CD8-positive, alpha-beta T cell (primary cell): ENCODE measurements at places on chromosomes 16 and 17.

GRCh38 chr17:7852262-7852670 lies 2.6 kb upstream of the TMEM88 start:
- peak; percentile 36 for DNase-seq

DNA sequence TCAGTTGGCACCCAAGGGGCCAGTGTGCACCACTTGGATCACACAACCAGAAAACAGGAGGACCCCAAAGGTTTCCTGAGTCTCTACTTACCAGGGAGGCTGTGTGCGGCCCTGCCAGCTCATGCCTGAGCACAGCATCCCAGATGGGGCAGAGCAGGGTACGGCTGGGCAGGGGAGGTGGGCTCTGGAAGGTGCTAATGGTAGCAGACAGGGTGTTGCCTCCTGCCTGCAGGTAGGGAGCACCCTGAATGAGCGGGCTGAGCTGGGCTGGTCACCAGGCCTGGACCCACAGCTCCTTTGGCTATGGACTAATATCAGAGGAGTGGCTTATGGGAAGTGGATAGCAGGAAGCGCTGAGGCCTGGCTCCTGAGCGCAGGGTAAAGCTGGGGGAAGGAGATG lies 14.6 kb downstream of the RECQL5 start:
- no peak for DNase-seq

DNA sequence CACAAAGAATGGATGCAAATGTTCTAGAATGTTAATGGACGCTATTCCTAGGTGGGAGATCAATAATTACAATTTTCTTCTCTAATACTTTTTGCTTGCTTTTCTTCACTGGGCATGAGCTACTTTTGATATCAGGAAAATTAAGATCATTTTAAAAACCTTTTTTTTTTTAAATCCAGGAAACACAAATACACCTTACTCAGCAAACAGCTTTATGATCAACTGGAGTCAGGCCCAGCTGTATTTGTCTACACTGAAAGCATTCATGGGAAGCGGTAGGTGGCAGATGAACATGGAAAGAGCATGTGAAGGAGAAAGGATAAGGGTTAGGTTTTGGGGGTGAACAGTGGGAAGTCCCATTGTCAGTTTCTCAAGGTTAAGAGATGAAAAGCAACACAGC lies 97.8 kb downstream of the WDR59 start:
- DNase-seq, result no peak

GRCh38 chr17:67421869-67422273 lies 44.8 kb downstream of the PITPNC1 start:
- DNase-seq, result no peak

- peak; percentile 17 for DNase-seq
These were observed 15.7 kb upstream of the CCL1 start for GRCh38 chr17:34378664-34379101.

DNA sequence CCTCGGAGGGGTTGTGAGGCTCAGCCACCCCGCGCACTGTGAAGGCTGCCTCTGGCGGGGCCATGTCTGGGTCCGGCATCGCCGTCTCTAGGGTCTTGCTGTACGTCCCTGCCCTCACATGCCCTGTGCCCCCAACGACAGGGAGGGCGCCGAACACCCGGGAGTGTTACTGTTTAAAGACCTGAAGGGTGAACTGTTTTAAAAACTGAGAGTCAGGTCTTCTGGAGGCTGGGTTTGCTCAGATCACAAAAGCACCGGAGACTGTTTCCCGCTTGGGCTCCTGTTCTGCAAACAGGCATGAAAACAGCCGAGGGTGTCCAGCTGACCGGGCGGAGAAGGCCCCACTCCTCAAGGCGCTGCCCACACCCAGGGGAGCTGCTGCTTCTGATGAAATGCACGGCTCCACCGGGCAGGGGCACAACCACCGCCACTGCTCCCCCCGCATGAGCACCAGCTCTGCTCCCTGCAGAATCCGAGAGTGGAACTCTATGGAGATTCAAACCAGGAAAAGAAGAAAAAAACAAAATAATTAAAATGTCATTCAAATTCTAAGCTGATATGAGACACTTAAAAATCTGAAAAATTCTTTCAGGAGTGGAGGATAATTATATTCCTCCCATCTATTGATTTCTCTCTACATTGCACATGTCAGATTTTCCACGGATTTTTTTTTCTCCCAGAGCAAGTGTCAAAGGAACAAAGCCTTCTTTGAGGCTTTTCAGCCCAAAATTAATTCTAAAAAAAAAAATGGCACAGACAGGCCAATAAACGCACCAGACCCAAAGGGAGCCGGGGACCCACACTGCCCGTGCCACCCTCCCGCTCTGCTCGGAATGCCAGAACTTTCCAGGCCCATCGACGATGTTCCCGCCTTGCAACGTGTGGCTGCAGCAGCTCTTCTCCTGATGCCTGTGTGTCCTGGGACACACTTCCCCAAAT lies 74.3 kb downstream of the LMF1 start:
- no peak for DNase-seq

DNA sequence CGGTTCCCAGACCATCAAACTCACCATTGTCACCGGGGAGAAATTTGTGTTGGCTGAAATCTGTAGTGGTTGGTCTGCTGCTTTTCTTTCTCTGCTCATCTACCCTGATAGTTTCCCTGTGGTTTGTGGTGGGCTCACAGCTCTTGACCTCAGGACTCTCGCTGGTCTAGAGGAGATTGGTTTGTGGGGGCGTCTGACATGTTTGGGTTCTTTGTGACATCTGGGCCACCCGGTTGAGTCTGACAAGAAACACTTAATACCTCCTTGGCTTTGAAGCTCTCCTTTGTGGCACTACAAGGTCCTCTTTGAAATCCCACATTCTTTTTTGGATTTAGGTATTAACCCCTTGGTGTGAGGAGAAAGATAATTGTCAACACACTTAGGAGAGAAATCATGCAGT lies 662.0 kb downstream of the WWOX start:
- peak; percentile 41 for DNase-seq

DNA sequence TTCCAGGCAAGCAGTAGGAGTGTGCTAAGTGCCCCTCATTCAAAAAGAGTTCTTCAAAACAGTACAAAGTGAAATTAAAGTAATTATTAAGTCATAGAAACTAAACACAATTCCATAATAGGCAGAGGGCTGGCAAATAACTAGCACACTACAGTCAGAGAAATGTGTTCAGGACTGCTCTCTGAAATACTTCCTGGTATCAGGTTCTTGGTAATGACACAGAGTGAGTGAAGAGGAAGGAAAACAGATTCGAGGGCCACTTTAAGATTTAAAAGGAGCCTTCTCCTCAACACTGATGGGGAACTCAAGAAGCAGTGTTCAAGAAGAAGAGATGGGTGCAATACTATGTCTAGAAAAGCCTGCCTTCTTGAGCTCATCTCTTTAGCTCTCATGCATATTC lies 139.2 kb downstream of the TOX3 start:
- no peak for DNase-seq

DNA sequence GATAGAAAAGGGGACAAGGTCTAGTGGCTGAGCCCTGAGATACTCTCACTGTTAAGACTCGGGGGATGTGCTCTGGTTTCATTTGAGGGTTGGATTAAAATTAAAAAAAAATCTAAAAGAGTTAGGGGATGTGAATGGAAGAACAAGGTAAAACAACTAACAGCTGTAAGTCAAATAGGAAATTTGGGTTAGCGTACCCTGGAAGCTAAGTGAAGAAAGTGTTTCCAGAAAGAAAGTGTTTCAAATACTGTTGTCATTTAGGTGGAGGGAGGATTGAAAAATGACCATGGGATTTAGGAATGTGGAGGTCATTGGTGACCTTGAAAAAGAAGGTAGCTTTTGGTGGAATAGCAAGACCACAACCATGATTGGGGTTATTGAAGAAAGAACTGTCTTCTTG lies 37.7 kb downstream of the PPM1D start:
- DNase-seq, result no peak

DNA sequence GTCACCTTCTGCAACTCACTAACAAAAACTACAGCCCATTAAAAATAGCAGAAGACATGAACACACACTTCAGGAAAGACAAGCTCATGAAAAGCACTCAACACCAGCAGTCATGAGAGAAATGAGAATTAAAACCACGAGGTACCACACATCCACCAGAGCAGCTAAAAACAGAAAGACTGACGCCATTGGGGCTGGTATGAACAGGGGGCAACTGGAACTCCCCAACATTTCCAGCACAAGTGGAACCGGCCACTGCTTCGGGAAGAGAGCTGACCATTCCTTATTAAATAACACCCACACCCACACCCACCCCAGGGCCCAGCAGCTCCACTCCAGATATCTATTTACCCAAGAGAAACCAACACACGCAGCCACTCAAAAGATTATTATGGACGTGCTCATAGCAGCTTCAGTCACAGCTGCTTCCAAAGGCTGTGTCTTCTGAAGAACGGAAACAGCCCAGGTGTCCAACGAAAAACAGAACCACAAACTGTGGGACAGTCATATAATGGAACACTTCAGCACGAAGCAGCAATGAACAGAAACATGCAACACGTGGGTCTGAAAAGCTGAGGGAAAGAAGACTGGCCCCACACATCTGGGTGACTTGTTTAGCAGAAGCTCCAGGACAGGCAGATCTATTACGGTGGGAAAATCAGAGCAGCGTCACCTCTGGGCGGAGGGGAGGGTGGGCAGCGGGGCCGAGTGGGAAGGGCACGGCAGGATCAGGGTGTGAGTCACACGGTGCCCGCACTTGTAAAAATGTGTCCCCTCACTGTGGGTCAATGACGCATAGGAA lies 41.1 kb downstream of the KLHDC4 start:
- peak; percentile 38 for DNase-seq

DNA sequence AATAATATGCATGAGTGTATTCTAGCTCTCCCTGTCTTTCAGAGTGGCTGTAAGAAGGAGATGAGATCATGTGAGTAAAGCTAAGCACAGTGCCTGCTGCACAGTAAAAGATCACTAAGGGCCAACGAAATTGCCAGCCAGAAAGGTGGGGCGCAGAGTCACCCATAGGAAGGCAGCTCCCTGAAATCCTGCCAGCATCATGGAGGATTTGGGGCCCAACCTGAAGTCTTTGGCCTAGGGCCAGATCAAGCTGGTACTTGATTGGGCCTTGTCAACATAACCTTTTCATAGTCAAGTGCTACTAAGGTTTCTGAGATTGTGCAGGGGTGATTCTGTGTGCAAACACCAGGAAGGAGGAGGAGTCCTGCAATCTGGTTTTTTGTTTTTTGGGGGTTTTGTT lies 16.5 kb downstream of the SCNN1B start:
- no peak for DNase-seq

DNA sequence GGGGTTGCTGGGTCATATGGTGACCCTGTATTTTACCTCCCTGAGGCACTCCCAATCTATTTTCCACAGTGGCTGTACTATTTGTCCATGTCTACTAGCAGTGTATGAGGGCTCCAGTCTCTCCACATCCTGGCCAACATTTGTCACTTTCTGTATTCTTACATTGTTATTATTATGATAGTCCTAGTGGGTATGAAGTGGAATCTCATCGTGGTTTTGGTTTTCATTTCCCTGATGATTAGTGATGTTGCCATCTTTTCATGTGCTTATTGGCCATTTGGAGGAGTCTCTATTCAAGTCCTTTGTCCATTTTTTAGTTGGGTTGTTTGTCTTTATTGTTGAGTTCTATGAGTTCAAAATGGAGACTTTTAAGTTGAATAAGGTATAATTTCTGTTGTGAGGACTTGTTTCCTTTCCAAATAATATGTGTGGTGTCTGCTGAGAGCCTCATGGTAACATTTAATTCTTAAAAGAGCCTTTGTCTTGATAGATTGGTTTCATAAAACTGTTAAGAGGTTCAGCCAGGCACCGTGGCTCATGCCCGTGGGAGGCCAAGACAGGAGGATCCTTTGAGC lies 108.2 kb downstream of the RPTOR start:
- DNase-seq, result no peak

DNA sequence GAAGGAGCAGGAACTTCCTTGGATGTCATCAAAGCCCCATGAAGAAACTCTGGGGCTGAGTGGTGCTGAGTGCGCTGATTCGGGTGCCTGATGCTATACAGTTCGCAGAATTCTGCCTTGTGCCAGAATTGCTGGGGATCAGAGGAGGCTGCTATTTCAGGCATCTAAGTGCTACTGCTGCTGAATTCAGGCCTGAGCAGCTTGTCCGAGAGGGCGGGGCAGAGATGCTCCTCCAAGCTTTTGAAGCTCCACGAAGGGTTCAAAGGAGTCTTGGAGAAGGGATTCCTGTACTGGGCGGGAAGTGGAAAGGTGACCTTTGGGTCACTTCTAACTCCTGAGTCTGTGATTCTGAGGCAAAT lies 227.8 kb downstream of the CCDC182 start:
- no peak for DNase-seq

DNA sequence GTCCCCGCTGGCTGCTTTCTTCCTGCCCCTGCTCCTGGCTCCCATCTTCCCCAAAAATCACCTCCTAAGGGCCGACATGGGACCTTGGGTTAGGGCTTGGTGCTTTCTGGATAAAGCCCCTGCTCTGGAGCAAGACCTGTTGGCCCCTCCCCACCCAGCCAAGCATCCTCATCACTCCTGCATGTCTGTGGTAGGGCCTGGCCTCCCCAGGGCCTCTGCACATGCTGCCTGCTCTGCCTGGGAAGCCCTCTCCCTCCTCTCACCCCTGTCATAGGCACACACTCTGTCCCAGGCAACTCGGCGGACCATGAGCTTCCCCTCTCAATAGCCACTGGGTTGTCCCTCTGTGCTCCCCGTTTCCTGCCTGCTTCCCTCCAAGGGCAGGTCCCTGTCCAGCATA lies 35.2 kb downstream of the CFAP20 start:
- no peak for DNase-seq

DNA sequence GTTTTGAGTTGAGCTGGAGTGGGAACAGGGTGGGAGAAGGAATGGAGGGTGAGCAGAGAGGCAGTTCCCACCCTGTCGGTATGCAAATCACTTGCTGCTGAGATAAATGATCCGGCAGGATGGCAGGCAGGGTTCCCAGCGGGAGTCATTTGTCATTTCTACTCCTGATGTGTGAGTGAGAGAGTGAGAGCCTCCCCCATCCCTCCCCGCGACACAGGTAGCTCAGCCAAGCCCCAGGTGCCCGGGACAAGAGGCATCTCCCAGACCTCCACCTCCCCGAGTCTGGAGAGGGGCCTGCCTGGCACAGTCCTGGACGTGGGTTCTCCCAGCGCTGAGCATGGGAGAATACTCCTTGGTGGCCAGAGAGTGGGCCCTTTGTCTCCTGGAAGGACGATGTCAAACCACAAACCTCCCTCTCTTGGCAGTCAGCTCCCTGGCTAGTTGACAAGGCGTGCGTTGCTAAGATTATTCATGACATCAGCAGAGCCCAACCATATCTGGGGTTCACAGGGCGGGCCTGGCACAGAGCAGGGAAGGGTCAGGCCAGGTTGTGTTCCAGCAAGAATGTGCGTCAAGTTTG lies 33.7 kb upstream of the TNRC6C start:
- DNase-seq, result no peak

- DNase-seq, result no peak
These were observed 108.0 kb upstream of the CIBAR2 start for GRCh38 chr16:85220125-85220839.
